ENCODE measurements at places on chromosomes 12 and 14. TPM values are rescaled to one million over a fixed set of nuclear protein-coding genes. Genes with fewer than 3 reads are reported as not detected.

Gene CELA1
- not detected for total RNA-seq

Gene CEBPE
- 0.32 TPM for total RNA-seq

Gene GLT1D1
- total RNA-seq = 5.3 TPM

Gene LTBP2
- total RNA-seq = 39.5 TPM

- no peak for DNase-seq
- H3K36me3 ChIP-seq = peaks cover 32% of the 10 kb centered on the region
- no peaks in the 10 kb centered on the region for H3K4me1 ChIP-seq
- H3K27me3 ChIP-seq = no peaks in the 10 kb centered on the region
These were observed 27.5 kb downstream of the MDM1 start for GRCh38 chr12:68304626-68305025.

GRCh38 chr14:69692594-69692993 is 74.3 kb upstream of the SRSF5 start:
- H3K36me3 ChIP-seq = no peaks in the 10 kb centered on the region
- H3K4me1 ChIP-seq = peaks cover 63% of the 10 kb centered on the region
- H3K27me3 ChIP-seq = no peaks in the 10 kb centered on the region
- peak overlapping the region; percentile 74 for H3K27ac ChIP-seq
- H3K4me3 ChIP-seq = no peak overlapping the region

DNA sequence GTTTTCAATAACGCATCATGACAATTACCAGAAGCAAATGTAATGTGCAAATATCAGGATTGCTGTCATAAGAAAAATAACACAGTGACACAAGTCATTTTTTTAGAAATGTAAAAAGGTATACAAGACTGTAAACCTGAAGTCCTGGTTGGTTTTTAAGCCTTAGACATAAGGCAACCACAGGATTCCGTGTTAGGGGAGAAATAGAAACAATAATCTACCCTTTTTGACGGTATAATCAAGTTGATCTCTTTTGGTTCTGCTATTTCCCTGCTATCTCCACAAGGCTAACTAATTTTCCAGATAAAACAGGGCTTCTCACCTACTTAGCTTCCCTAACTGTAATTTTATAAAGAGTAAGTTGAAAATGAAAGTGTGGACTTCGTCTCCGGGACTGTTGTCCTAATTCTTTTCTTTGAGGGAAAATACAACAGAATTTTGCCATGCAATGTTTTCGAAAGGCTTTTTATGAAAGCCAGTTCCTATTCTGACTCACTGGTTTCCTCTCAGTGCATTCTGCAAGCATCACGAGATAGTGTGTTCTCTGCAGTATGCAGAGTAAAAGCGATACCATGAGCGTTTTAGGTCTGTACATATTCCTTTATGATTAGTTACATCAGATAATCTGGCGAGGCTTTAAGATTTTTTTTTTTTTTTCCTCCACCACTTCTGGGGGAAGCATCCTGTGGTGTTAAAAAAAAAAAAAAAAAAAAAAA is 10.6 kb downstream of the MYO1H start:
- H3K27ac ChIP-seq = no peak overlapping the region
- H3K4me3 ChIP-seq = no peak overlapping the region
- no peak for DNase-seq
- H3K4me1 ChIP-seq = no peaks in the 10 kb centered on the region
- H3K36me3 ChIP-seq = no peaks in the 10 kb centered on the region
- H3K27me3 ChIP-seq = no peaks in the 10 kb centered on the region

DNA sequence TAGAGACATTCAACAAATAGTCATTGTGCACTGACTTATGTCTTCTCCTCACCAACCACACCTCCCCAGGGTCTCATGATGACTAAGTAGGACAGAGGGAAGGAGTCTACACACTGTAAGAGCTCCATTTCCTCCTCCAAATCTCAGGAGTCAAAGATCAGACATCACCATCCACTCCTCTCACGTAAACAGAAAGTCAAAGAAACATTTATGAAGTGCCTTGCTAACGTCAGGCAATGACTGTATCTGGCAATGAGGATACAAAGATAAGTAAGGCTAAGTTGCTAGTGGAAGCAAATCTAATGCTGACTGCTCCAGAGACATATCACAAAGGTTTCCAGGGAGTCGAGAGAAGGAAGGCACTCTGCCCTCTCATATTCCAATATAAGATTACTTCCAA is 88.9 kb downstream of the SLC2A13 start:
- DNase-seq = no peak
- no peak overlapping the region for H3K4me3 ChIP-seq
- H3K27ac ChIP-seq = no peak overlapping the region

GRCh38 chr12:130719263-130719859 is 3.3 kb upstream of the RIMBP2 start:
- no peak overlapping the region for H3K4me3 ChIP-seq
- no peaks in the 10 kb centered on the region for H3K36me3 ChIP-seq
- peaks cover 36% of the 10 kb centered on the region for H3K27me3 ChIP-seq
- DNase-seq = no peak

All from lower lobe of right lung (tissue), 2 donors.